ENCODE measurements at places on chromosomes 2 and 18.

DNA sequence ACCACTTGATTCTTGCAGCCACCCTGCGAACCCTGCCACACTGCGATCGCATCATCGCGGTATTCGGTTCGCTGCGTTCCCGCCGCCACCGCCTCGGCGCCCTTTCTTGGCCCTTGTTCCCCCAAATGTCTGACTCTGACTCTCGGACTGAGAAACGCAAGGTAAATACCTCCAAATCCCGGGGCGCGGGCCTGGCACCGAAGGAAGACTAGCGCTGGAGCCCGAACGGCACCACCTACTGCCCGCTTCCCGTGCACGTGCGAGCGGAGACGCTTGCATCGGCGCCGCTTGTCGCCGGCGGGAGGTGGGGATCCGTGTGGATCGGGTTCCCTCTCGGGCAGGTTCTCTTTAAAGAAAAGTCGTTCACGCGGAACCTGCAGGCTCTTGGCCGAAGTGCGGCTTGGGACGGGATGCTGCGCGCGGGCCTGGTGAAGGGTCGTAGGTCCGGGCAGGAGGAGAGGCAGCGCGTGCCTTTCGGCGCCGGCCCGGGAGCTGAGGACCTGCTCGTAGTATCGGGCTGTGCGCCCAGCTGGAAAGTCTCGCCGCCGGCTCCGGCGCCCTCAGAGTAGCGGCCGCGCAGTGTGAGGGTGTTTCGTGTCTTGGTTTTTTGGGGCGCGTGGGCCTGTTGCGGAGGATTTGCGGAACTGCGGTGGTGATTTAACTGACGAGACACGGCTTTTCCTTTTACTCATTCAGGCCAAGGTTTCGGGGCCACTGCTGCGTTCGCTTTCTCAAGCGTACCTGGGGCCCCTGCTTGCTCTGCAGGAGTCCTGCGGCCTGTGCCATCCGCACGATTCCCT, 514 bp downstream of the BCL2L11 start:
- peak; percentile 48 for DNase-seq
- H3K27ac ChIP-seq: peak overlapping the region; percentile 96
- peaks cover 47% of the 10 kb centered on the region for H3K36me3 ChIP-seq
- peaks cover 38% of the 10 kb centered on the region for H3K4me1 ChIP-seq
- no peaks in the 10 kb centered on the region for H3K27me3 ChIP-seq

DNA sequence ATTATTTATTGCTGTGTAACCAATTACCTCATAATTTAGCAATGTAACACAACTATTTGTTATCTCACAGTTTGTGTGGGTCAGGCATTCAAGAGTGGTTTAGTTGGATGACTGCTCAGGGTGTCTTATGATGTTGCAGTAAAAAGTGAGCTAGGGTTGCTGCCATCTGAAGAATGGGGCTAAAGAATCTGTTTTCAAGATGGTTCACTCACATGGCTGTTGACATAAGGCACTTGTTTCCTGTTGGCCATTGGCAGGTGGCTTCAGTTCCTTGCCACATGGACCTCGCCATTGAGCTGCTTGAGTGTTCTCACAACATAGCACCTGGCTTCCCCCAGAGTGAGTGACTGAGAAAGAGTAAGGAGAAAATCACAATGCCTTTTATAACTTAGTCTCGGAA, 123.2 kb downstream of the TMEM17 start:
- H3K4me3 ChIP-seq: no peak overlapping the region
- H3K4me1 ChIP-seq: peaks cover 3% of the 10 kb centered on the region
- no peaks in the 10 kb centered on the region for H3K27me3 ChIP-seq
- no peak for DNase-seq
- no peak overlapping the region for H3K27ac ChIP-seq
- H3K36me3 ChIP-seq: peaks cover 8% of the 10 kb centered on the region

DNA sequence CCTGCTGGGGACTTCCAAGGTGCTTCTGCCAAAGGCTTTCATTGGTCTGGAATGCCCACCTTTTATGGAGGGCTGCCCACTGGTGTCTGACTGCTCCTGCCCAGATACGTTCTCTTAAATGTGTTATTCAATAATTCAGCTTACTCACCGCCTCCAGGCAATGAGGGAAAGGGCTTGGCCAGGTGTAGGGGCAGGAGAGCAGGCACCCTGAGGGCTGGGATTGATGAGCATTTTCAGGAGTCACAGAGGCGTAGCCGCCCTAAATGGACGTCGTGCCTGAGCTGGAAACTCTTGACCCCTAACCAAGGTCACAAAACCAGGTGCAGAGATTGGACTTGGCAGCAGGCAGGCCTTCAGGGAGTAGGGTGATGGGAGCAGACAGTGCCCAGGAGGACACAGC, 26.8 kb downstream of the MAL start:
- no peak overlapping the region for H3K4me3 ChIP-seq
- H3K27me3 ChIP-seq: peaks cover 44% of the 10 kb centered on the region
- no peak for DNase-seq
- no peaks in the 10 kb centered on the region for H3K36me3 ChIP-seq
- H3K4me1 ChIP-seq: peaks cover 12% of the 10 kb centered on the region

DNA sequence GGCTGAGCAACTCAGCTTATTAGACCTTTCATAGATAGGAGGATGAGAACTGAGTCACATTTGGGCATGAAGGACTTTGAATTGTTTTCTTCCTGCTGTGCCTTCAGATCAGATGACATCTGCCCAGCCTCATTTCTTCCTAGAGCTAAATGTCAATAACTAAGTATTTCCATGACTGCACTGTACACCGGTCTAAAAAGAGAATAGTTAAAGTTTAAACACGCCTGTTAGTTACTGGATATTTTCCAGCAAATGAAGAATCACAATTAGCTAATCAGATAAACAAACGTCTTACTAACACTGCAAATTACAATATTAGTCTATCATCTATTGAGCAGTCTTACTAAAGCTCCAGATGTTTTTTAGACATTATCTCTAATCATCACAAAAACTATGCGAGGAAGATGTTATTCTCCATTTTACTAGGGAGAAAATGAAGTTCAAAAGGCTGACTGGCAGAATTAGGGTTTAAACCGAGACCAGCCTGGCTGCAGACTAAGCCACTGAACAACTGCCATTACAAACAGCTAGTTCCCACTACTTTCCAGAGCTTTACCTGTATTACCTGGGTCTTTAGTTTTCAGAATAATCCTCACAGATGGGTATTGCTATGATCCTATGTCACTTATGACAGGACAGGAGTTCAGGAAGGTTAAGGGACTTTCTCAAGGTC, 69.4 kb upstream of the ZNF397 start:
- no peaks in the 10 kb centered on the region for H3K27me3 ChIP-seq
- H3K4me3 ChIP-seq: no peak overlapping the region
- no peaks in the 10 kb centered on the region for H3K36me3 ChIP-seq
- DNase-seq: no peak

GRCh38 chr18:70981400-70982140, 692.7 kb downstream of the SOCS6 start:
- H3K27ac ChIP-seq: no peak overlapping the region
- H3K4me1 ChIP-seq: no peaks in the 10 kb centered on the region
- no peak overlapping the region for H3K4me3 ChIP-seq
- H3K36me3 ChIP-seq: no peaks in the 10 kb centered on the region
- H3K27me3 ChIP-seq: no peaks in the 10 kb centered on the region

DNA sequence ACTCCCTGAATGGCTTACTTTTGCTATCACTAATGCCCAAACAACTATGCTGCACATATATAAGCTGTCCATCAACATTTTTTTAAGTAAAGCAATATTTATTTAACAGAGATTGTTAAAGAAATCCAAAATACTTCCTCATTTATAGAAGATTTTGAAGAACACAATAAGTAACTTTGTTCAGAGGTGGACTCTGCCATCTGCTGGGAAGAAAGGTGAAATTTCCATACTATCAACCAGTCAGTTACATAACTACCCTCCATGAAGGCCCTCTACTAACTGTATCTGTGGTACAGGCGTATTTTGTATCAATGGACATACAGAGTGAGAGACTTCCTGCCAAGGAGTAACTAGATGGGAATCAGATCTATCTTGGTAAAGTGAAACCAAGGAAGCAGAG, 106.0 kb downstream of the DTNB start:
- no peak for DNase-seq
- peaks cover 3% of the 10 kb centered on the region for H3K36me3 ChIP-seq
- no peaks in the 10 kb centered on the region for H3K27me3 ChIP-seq
- H3K4me1 ChIP-seq: peaks cover 27% of the 10 kb centered on the region

DNA sequence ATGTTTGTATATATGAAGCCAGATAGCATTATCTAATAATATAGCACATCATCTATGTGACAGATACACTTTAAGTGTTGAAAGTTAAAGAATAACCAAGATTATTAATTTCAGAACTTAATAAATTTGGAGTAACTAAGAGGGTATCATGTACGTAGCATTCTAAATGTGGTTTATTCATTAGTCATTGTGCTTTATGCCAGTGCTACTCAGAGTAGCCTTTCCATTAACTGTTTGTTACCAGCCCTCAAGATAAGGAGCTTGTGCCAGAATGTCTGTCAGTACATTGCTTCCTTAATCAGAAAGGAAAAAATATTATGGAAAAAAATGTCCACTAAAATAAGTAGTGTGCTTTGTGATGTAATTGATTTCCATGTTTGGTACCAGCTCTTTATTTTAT, 94.9 kb upstream of the TWSG1 start:
- peaks cover 35% of the 10 kb centered on the region for H3K36me3 ChIP-seq
- no peaks in the 10 kb centered on the region for H3K27me3 ChIP-seq
- no peak overlapping the region for H3K4me3 ChIP-seq
- DNase-seq: no peak
- no peaks in the 10 kb centered on the region for H3K4me1 ChIP-seq
- no peak overlapping the region for H3K27ac ChIP-seq

Measured in stimulated activated naive B cell treated with anti-CD40 and anti-IgM and Interleukin-4, amounts not matched to agents 10 μg/mL and 1 μg/mL and 100 μg/mL, for 72 hours (primary cell).